ENCODE measurements at places on chromosomes 5 and 9.

- DNase-seq = no peak
Measured at GRCh38 chr9:86925686-86926085, 21.6 kb downstream of the GAS1 start.

DNA sequence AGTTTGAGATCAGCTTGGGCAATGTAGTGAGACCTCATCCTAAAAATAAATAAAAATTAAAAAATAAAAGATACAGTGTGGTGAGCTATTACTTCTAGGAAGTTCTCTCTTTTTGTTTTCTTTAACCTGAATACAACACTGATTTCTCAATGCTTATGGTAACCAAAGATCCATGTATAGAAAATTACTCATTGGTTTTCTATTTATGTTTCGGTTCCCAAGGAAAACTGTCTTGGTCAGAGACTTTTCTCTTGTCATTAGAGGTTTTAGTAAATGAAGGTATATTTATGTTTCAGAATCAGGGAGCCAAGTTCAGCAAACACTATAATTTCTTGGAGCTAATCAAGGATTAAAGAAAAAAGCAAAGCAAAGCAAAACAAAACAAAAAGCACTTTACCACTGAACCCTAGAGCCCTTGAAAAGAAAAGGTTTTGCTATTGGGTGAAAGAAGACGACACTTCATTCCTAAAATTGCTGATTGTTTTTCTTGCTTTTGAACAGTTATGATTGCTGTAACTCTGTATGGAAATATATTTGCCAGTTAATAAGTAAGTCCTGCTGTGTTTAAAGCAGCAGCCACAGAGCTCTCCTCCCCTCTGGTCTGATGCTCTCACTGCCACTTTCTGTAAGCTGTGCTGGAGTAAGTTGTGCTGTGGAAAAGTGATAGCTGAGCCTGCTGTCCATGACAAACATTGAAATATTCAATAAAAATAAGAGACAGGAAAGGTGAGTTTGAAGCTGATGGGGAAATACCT lies 298.2 kb downstream of the CD180 start:
- DNase-seq = no peak

DNA sequence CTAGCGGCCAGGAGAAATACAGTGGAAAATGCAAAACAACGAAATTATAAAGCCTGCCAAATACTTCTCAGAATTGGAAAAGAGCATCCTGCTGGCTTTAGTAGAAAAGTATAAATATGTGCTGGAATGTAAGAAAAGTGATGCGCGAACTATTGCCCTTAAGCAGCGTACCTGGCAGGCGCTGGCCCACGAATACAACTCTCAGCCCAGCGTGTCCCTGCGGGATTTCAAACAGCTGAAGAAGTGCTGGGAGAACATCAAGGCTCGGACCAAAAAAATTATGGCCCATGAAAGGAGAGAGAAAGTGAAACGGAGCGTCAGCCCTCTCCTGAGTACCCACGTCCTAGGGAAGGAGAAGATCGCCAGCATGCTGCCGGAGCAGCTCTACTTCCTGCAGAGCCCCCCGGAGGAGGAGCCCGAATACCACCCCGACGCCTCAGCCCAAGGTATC lies 15.0 kb downstream of the MSANTD3 start:
- no peak for DNase-seq

DNA sequence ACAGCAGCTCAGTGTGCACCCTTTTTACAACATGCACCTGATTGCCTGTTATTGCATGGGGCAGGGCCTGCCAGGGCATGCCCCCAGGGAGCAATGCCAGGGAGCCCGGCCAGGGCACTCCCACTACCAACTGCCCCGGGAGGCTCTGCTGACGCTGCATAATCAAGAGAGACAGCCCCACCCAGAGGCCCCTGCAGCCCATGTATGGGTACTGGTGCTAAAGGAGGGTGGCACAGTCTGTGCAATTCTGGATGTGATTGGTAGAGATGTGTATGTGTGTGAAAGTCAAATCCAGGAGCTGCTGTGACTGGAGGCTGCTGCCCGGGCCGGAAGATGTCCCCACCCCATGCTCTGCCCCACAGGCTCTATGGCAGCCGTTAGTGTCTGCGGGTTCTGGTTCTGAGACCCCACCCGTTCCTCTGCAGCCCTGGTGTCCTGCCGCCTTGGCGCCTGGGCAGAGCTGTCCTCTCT lies 3.9 kb upstream of the NEURL1B start:
- peak; percentile 48 for DNase-seq

DNA sequence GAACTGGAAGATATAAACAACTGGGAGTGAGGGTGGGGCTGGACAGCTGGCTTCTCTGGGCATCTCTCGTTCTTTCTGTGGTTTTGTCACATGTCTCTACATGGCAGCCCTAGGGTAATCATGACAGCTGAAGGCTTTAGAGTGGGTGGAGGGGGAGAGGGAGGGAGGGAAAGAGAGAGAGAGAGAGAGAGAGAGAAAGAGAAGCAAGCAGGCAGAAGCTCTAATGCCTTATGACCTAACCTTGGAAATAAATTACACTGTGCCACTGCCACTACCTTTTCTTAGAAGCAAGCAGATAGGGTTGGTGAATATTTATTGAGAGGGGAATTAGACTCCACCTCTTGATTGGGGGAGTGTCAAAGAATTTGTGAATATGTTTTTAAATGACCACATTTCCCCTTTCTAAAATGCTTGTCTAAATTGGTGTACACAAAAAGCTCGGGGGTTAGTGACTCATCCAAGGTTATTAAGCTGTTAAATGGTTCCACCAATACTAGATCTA lies 2.6 kb upstream of the DAPK1 start:
- no peak for DNase-seq

DNA sequence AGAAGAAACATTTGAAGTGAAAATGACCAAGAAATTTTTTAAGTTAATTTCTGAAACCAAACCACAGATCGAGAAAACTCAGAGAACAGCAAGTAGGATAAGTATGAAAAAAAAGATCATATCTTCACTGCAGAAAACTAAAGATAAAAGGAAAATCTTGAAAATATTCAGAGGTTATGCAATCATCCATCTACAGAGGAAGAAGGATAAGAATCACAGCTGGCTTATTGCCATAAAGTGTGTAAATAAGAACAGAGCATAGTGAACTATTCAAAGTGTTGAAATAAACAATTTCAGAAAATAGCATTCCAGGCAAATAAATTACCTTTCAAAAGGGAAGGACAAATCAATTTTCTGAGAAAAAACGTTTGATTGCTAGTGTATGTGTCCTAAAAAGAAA lies 1191.7 kb upstream of the CDH6 start:
- DNase-seq = no peak

- no peak for DNase-seq
Measured at GRCh38 chr5:65483546-65484346, 2.0 kb upstream of the ADAMTS6 start.

GRCh38 chr9:78821126-78821822 lies 524.3 kb downstream of the PSAT1 start:
- no peak for DNase-seq

GRCh38 chr9:131578731-131579504 lies 33.6 kb downstream of the PRRT1B start:
- DNase-seq = peak; percentile 75

DNA sequence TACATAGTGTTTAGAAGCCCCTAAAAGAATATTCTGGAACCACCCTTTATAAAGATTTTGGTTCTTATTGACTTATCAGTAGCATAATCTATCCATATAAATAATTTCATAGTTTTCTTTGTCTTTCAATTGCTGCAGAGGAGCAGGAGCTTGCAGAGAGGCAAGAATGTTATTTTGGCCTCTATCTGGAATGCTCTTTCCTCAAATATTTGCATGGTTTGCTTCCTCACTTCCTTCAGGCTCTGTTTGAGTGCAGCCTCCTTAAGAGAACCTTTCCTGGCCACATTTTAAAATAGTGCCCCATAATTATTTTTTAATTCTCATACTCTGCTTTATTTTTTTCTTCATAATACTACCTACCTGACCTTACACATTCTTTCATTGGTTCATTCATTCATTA lies 1.5 kb downstream of the C5 start:
- DNase-seq = no peak

DNA sequence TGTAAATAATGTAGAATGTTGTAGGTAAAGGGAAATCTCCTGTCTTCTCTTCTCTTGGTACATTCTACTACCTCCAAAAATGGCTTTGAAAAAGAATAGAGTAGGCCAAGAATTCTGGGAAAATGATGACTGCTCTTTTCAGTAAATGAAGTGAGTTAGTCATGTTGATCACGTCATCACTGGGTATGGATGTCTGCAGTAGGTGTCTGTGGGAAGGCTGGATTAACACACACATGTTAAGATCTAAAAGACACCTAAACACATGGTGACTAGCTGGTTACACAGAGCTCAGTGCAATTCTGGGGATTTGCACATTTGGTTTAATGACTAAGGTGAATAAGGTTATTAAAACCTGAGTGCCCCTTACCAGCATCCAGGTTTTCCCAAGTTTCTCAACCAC lies 161.5 kb downstream of the CEP120 start:
- no peak for DNase-seq

GRCh38 chr5:7781899-7782298 lies 69.0 kb downstream of the CFAP90 start:
- no peak for DNase-seq

GRCh38 chr5:40754381-40755092 lies 1.2 kb downstream of the TTC33 start:
- no peak for DNase-seq

- DNase-seq = peak; percentile 73
Measured at GRCh38 chr9:77977210-77977611, 54.4 kb downstream of the GNAQ start.

DNA sequence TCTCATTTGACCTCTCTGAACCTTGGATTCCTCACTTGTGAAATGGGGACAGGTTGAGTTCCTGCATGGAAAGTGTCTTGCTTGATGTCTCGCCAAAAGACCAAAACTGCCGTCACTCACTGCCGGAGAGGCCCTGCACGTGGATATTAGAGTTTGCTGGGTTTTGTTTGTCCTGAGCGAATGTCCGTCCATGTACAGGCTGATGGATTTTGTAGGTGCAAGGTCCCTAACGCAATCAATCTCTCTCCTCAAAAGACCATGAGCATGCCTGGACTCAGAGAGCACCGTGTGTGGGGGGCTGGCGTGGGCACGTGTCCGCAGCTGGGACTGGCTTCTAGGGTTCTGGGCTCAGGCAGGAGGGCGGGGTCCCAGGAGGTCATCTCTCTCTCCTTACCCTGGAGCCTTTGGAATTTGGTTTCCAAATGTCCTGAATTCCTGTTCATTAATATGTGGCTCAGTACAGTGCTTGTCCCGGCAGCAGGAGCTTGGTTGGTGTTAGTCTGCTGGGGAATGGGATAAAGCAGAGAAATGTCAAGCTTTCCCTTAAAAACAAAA lies 146.0 kb upstream of the IER5L start:
- DNase-seq = no peak

- no peak for DNase-seq
Measured at GRCh38 chr5:159027504-159027903, 72.2 kb downstream of the EBF1 start.

DNA sequence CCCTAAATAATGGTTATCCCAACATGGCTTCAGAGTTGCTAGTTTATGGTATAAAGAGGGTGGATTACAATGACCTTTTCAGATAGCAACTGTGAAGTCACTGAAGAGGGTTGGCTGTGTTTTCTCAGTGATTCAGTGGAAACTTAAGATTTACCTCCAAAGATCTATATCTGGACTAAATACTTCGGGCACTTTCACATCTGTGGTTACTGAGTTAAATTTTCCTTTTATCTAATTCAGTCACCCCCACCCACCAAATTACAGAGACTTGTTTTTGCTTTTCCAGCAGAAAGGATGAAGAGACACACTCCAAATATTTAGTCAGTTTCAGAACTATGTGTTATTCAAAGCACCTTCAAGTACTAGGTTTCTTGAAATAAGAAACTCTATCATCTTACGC lies 573.2 kb downstream of the CCDC171 start:
- no peak for DNase-seq

DNA sequence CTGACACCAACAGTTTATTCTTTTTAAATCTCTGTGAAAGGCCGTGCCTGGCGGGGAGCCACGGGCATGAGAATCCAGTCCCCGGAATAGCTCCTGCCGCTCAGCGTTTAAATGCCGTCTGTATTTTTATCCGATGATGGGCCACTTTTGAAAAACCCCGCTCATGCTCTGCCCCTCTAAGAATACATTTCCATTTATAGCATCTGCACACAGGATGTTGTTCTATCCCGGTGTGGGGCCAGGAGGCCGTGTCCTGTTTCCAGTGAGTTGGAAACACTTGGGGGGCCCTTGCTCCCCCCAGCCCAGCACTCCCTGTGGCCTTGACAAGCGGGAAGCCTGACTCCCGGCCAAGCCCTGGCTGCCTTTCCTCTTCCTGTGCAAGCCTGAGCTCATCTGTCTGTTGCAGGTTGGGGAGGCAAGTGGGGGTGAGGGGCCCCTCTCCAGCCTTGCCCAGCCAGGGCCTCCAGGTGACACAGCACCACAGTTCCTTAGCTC lies 39.0 kb downstream of the ERGIC1 start:
- no peak for DNase-seq

- no peak for DNase-seq
Measured at GRCh38 chr9:85077944-85078343, 408.4 kb downstream of the NTRK2 start.

- no peak for DNase-seq
Measured at GRCh38 chr5:54821445-54822323, 163.7 kb downstream of the ESM1 start.

DNA sequence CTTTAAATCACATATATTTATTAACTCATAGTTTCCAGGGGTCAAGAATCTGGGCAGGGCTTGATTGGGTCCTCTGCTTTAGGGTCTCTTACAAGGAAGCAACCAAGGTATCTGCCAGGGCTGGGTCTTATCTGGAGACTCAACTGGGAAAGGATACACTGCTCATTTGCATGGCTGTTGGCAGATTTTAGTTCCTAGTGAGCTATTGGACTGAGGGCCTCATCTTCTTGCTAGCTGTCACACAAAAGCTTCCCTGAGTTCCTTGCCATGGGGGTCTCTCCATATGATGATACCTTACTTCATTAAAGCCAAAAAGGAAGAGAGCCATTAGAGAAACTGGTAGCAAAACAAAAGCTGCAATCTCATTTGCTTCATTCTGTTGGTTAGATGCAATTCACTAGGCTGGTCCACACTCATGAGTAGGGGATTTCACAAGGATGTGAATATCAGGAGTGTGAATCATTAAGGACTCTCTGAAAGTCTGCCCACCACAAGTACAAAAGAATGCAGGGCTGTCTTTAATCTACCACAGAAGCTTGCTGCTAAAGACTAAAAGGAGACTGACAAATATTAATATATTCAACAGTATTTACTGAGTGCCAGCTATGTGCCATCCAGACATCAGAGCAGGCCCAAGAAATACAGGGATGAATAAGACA lies 42.0 kb upstream of the TIMD4 start:
- no peak for DNase-seq

GRCh38 chr9:122988141-122988540 lies 45.3 kb upstream of the GPR21 start:
- no peak for DNase-seq

- DNase-seq = no peak
Measured at GRCh38 chr9:118570066-118570465, 799.2 kb downstream of the BRINP1 start.

GRCh38 chr5:126718236-126718868 lies 58.6 kb upstream of the LMNB1 start:
- no peak for DNase-seq
